NCI-H1105 (cell line): ENCODE measurements at places on chromosomes 13 and 19.

GRCh38 chr13:97413694-97414093 lies 20.3 kb upstream of the RAP2A start:
- DNase-seq: no peak

GRCh38 chr13:106230450-106230849 lies 305.0 kb downstream of the EFNB2 start:
- no peak for DNase-seq

- DNase-seq: no peak
Measured at GRCh38 chr13:45219938-45220375, 19.1 kb upstream of the KCTD4 start.

DNA sequence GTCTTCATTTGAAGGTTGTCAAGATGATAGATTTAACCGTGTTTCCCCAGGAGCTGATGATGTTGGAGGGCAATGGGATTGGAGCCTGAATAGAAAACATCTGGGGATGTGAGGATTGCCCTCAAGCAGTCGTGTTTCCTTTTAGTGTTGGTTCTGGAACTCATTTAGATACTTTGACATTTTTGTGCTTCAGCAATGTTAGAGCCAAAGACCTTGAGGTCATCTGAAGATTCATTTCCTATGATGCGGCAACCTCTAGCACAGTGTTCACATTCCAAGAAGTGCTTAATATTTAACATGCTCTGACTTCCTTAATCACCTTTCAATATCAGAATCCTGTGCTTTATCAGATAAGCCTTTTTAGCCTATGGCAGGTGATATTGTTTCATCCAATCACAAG lies 82.7 kb downstream of the SLC10A2 start:
- no peak for DNase-seq

DNA sequence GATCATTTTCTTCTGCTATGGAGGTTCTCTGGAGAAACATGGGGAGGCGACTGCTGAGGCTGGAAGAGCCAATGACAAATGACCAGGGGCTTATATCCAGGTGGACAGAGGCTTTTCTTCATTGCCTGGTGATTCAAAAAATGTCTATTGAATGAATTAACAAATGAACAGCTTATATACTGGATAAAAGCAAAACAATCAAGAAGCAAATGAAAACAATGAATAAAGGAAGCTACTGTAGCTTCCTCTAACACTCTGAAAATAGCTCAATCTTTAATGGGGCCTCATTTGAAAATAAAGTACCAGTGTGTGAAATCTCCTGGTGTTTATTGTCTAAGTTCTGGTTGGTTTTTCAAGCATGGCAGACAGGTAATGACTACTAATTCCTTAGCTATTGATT lies 167.5 kb upstream of the TMTC4 start:
- DNase-seq: no peak

GRCh38 chr13:85603735-85604134 lies 195.5 kb downstream of the SLITRK6 start:
- DNase-seq: no peak

DNA sequence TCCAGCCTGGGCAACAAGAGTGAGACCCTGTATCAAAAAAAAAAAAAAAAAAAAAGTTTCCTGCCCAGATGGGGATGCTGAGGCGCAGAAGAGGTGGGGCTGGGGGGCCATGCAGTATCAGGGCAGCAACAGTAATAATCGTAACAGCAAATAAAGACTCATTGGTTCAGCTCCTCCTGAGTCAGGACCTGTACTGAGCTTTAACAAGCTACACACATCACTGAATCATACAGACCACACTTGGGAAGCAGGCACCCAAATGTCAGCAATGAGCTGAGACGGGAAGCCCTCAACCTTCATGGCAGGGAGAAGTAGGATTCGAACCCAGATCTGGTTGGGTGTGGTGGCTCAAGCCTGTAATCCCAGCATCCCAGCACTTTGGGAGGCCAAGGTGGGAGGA lies 10.6 kb upstream of the DPF1 start:
- no peak for DNase-seq

GRCh38 chr19:42122691-42123607 lies 9.3 kb downstream of the POU2F2 start:
- no peak for DNase-seq

- no peak for DNase-seq
Measured at GRCh38 chr19:12628040-12629022, 17.6 kb downstream of the ZNF791 start.

GRCh38 chr13:114143806-114144605 lies 11.6 kb upstream of the RASA3 start:
- no peak for DNase-seq

DNA sequence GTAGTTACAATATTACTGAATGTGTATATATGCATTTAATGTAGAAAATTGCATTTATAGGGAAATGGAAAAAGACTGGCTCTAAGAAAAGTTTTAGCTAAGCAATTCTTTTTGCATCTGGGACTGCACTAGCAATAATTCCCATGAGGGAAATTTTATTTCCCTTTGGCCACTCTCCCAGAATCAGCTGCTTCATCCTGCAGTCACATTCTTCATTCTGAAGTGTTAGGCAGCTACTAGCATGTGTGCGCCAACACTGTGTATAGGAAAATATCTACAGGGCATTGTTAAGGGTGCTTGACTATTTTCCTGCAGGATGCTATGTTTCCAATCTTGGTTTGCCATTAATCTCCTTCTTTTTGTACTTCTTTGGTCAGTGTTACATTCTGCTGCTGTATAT lies 312.8 kb upstream of the PCDH20 start:
- peak; percentile 86 for DNase-seq

GRCh38 chr13:67043901-67044300 lies 186.2 kb downstream of the PCDH9 start:
- no peak for DNase-seq

DNA sequence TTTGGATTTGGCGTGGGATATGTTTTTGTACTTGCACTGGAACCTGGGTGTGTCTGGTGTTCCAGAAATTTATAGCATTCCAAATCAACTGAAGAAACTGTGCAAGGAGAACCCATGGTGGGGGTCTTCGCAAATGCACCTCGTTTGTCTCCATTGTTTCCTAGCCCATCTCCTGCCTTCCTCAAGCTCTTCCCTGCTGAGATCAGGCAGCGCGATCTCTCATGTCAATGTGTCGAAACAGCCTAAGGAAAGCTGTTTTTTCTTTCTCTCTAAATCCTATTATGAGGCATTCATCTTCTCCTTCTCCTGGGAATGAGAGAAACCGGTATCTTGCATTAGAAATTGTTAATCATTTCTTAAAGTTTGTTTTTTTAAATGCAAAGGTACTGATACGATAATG lies 131.0 kb downstream of the KLF5 start:
- no peak for DNase-seq

DNA sequence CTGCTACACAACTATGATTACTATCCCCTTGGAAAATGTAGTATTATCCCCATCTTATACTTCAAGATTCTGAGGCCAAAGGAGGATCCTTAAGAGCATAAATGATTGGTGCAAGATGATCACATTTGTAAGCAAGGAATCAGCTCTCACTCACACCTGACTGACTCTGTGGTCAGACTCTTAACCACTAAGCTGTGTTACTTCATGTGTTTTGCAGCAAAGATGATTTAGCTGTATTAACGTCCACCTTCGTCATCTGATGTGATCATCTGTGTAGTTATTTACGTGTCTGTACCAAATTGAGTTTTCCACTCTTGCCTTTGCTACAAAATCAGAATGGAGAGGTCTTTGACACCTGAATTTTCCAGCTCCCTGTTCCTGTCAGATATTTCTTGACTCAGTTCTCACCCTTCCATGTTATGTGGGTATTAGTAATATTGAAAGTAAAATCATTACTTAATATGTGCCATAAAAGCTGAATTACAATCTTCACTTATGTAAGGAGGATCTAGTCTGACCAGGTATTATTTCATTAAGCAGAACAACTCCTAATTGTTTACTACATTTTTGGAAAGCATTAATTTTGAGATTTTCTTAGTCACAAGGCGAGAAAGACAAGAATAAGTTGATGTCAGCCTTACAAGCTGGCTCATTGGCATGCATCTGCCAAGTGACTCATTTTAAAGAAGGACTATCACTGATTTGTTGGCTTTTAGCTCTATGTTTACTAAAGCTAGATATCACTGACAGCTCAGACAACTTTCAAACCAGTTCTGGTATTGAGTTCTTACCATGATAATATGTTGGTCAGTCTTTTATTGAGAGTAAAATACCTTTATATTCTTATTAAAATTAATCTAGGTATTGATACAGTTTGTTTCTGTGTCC lies 1279.8 kb upstream of the PCDH9 start:
- DNase-seq: no peak

GRCh38 chr13:99256709-99257108 lies 1.5 kb downstream of the GPR18 start:
- no peak for DNase-seq

DNA sequence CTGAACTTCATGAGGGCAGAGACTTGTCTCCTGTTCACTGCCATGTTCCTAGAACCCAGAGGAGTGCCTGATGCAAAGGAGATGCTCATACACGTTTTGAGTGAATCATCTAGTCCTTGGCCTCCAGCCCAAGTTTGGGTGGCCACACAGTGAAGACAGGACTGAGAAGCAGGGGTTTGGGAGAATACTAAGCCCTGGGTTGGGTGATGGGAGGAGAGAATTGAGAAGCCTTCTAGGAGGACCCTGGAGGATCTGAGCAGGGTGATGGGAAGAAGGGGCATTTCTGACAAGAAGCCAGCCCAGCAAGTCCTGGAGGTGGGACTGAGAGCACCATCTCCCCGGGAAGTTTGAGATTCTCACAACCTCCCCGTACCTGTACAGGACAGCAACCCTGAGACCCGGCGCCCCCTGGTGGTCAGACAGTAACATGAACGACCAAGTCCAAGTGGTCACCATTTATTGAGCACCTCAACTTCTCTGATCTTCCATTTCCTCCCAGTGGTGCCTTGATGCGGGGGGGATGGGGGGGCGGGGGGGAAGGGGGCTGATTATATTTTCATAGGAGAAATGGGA lies 11.0 kb downstream of the CTU1 start:
- peak; percentile 49 for DNase-seq

GRCh38 chr19:51338563-51339312 lies 3.2 kb downstream of the VSIG10L start:
- DNase-seq: no peak

DNA sequence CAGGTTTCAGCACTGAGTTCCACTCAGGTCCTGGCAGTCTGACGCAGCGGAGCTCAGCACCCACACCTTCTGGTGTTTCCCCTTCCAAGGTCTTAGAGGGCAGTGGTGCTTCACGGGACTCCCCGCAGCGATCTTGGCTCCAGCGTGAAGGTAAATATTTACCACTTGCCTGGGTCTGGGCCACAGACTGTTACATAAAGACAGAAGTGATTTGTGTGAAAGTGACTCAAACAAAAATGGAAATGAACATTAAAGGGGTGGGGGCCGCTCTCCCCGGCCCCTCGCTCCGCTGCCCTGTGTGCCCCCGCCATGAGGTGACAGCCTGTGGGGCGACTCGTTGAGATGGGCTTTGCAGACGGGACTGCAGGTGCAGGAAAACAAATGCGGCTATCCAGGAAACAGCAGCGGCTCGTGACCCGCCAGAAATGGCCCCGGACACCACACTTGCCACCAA lies 55.0 kb downstream of the GGACT start:
- DNase-seq: no peak

DNA sequence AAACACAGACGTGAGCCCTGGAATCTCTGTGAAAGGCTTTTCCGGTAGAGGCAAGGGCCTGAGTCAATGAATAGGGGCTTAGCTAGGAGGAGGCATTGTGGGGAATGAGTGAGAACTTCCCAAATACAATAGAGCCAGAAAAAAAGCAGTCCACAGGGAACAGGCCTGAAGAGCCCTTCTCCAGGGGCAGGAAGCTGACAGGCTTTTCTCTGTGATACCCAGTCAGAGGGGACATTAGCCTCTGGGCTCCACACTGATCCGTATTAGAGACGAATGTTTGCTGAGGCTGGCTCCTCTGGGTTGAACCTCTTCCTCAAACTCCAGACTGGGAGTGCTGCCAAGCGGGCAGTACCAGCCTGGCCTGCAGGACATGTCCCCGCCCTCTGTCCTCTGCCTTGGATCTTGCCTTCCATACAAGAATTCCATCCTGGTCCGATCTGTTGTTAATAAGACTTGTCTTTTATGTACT lies 2.3 kb downstream of the DHRS12 start:
- DNase-seq: no peak

DNA sequence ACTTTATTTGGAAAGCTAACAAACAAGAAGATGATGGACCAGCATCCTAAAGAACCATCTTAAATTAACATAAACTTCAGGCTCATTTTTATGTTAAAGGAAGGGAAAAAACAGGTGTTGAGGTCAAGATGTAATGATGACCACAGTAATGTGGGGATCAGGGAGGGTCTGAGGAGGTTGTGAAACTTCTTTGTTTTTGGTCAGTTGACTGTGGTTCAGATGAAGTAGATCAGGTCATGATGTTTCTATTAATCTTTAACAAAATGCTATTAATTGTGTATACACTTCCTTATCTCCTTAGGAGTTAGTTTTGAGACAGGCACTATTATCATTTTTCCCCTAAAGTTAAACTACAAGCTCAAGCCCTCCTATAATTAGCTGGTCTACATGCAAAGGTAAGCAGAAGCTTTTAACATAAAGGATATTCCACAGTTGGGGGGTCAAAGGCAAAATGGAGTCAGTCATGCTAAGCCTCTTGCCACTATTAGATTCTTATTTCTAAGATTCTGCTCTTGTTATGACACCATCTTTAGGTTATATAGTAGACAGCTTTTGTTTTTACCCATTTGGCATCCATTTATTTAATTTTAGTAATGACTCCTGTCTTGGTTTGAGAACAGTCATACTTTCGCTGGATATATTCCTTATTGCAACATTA lies 800.1 kb upstream of the PCDH9 start:
- DNase-seq: no peak

- DNase-seq: no peak
Measured at GRCh38 chr19:35766571-35767104, 8.7 kb downstream of the PROSER3 start.

- DNase-seq: no peak
Measured at GRCh38 chr13:54226876-54227275, 1198.3 kb downstream of the OLFM4 start.

- no peak for DNase-seq
Measured at GRCh38 chr13:98187965-98188261, 10.8 kb upstream of the RNF113B start.

DNA sequence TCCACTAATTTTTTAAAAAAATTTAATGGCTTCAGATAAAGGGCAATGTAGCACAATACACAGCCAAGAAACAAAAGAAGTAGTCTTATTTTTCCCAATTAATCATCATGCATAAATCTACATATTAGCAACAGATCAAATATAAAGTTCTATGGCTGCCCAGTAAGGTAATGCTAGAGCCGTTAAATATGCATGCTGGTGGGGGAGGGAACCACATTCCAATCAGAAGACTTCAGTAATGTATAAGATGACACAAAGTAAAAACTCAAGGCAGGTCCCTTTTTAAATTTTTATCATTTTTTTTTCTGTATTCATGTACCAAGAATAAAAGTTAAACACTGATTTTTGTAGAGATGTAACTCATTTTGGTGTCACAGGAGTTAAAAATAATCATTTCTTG lies 62.0 kb downstream of the MPHOSPH8 start:
- DNase-seq: no peak
